ENCODE measurements at places on chromosomes 2 and 18.

- no peak for DNase-seq
Observed at GRCh38 chr18:39607034-39607433, 2041.4 kb upstream of the CELF4 start.

DNA sequence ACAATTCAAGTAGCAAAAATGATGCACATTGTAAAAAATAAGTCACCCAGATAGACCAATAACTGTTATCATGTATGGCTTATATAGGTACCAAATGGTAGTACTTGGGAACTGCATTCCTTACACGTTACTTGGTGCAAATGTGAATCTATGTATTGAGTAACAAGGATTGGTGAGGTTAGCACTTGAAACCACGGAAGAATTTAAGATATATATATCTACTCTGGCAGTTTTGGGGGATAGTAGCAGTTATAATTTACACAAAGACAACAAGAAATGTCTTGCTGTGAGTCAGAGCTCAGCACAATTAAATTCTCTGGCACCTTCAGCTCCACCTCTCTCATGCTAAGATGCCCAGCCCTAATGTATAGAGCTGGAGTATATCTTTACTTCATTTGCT is 359.4 kb upstream of the RAB12 start:
- no peak for DNase-seq

GRCh38 chr2:84970210-84970867 is 622 bp upstream of the KCMF1 start:
- DNase-seq, result peak; percentile 55

DNA sequence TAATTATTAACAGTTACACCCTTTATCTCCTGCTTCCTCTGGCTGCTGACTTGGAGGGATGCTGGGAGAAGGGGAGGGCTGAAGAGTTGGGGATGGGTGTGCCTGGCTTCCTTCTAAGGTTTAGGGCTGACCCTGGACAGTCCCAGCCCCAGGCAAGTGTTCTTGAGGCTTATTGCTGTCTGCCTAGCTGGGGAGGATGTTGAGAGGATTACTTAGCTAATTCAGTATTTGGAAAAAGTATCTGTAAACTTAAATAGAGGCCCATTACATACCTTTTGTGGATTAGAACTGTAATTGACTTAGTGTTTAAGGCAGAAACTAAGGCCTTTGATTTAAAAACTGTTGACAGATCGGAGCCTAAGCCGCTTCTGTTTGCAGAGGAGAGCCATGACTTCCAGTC is 67.6 kb downstream of the AGAP1 start:
- DNase-seq, result no peak

DNA sequence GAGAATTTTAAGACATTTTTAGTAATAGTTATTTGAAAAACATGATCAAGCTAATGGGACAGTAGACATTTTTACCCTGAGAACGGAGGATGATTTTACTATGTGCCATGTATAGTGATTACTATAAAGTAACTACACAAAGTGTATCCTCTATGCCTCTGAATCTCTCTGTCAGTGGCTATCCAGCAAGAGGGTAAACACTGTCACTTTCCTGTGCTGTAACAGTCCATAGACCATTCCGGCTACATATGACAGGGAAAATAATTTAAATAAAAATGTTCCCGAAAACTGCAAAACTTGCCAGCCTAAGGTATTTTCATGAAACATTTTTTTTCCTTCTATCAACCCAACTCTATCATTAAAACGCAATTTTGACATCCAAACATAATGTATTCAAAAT is 1632.2 kb upstream of the ACVR2A start:
- no peak for DNase-seq

DNA sequence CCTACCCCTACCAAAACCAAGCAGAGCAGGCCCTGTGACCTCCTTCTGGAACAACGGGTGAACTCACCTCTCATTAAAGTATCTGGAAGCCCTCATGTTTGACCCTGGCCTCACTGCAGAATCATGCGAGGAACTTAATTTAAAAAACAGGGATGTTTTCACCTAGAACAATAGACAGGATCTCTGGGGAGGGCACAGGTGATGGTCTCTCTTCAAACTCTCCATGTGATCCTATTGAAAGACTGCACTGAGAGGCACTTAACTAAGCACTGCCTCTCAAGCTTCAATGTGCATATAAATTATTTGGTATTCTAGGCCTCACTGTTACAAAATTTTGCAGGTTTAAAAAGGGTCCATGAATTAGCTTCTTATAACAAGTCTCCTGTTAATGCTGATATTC is 7.5 kb downstream of the ZNF519 start:
- no peak for DNase-seq

DNA sequence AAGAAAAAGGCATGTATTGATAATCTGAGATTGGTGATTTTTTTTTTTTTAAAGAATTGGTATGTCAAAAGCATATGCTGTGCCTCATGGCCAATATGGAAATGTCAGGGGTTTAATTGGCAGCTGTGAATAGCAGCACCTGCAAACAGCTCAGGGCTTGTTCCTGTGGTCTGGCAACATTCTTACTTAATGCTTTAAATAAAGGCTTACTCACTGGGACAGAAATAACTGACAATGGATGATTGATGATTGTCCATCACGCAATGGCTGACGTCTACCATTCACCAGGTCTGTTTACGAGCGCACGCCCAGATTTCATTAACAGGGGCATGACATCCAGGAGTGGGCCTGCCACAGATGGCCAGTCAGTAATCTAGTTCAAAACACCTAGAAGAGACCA is 66.7 kb downstream of the ETAA1 start:
- DNase-seq, result no peak

- DNase-seq, result no peak
Observed at GRCh38 chr2:28601616-28602015, 105.8 kb downstream of the PLB1 start.

GRCh38 chr2:207928079-207928478 is 97.2 kb downstream of the PLEKHM3 start:
- DNase-seq, result no peak

DNA sequence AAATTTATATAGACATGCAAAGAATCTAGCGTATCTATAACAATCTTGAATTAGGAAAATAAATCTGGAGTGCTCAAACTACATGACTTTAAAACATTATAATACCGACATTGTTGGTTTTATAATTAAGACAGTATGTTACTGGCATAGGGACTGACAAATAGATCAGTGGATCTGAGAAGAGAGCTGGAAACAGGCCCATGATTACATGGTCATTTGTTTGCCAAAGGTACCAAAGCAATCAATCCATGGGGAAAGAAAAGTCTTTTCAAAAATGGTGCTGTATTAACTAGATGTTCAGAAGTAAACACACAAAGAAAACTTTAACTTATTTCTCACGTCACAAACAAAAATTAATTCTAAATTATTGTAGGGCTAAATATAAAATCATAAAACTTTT is 124.2 kb downstream of the BCL2L11 start:
- DNase-seq, result no peak

DNA sequence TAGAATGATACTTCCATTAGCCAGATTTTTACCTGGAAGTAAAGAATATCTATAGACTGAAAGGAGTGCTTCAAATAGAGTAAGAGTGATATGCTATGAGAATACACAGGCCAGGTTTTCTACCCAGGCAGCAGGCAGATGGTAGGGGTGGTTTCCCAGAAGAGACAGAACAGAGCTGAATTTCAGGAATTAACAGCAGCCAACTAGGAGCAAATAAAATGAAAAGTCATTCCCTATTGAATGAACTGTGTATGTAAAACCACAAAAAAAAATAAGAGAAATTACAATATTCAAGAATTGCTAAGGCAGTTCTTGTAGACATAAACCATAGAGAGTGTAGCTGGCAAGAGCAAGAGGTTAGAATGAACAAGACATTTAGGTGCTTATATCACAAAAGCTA is 336.8 kb downstream of the KCNJ3 start:
- DNase-seq, result no peak

GRCh38 chr2:71545572-71546274 is 92.4 kb downstream of the DYSF start:
- peak; percentile 45 for DNase-seq

GRCh38 chr2:84940831-84941412 is 30.0 kb upstream of the KCMF1 start:
- DNase-seq, result no peak

GRCh38 chr2:236642584-236643291 is 73.1 kb downstream of the ACKR3 start:
- no peak for DNase-seq

DNA sequence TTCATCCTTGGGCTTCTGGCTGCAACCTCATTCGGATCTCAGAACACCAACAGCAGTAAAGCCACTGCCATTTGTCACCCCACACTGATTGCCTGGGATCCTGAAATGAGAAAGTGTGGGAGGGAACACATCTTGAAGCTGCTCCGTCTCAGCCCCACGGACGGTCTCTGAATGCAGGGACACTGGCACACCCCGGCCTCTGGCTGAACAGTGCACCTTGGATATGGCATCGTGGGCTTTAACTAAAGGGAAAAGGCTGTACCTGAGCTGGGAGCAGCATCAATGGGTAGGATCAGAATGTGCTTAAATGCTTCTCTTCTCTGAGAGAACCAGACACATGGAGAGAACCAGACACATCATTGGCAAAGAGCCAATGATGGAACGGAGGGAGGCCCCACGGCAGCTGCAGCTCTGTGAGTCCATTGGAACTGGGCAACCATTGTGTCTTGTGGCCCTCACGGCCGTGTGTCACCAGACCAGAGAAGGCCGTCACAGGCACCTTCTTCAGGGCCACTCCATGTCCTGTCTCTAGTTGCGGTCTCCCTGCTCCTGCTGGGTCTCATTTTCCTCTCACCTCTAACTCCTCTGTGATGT is 193.4 kb upstream of the MYT1L start:
- DNase-seq, result no peak

- DNase-seq, result no peak
Observed at GRCh38 chr2:197934261-197934933, 130.0 kb downstream of the PLCL1 start.

DNA sequence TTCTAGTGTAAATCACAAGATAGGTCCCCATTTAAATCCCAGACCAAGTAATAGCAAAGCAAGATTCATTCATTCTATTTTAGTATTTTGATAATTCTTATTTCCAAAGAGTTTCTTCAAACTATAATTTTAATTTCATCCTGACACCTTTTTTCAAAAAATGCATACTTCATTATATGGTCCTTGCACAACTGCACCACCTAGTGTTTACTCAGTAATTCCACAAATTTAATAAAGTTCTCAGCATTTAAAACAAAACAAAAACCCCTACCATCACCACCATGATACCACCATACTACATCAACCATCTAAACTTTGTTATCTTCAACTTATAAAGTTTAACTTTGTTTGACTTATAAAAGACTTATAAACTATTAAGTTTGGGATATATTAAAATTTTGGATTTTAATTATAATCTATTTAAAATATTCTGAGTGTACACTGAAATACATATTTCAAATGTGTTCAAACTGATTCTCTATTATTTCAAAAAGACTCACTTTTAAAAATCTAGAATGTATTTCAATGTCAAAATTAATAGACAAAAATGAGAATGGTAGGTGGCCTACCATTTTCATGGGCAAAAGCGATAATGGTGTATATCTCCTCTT is 44.2 kb downstream of the WDPCP start:
- DNase-seq, result no peak

DNA sequence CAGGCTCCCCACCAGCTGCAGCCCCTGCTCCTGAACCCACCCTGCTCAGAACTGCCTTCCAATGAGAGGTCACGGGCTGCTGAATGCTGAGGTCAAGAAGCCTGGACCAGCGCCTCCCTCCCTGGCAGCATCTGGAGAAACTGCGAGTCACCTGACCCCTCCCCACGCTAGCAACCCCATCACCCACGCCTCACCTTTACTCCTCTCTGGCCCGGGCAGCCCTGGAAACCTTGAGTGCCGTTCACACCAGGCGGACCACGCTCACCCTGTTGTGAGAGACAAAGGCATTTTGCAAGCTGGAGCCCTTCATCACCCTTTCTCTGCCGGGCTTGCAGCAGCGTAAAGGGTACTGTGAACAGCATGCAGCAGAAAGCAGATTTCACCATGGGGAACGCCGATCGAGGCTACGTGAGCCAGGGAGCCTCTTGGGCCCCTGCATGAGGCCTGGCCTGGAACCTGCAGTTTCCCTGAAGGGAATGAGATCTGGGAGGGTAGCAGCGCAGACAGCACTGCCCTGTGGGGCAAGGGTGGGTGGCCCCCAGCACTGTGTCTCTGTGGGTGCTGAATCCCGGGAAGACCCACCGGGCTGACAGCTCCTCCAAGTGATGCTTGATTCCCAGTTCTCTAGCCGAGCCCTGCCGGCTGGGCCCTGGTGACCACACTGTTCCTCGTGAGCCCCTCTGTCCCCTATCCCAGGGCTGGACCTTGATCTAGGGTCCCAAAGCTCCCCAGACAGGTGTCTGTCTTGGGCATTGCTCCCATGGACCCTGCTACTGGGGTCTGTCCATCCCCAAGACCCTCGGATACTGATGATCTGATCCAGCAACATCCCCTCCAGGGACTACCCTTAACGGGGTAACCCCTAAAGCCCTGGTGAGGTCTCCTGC is 53.8 kb downstream of the COL6A3 start:
- DNase-seq, result no peak

DNA sequence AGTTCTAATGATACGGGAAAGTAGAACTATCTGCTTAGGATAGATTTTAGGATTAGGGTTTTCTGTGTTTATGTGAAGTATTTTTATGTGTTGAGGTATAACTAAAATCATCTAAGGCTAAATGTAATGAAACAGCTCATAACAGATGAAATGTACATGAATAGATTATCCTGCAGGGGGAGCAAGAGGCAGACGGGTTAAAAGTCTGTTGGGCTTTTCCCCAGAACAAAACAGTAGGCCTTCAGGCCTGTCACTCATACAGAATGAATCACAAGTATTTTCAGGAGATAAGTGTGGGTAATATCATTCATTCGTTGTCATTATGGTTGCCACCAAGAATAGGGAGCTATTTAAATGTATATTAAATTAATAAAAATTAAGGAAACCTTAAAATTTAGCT is 107.9 kb upstream of the IL1R2 start:
- DNase-seq, result no peak

- no peak for DNase-seq
Observed at GRCh38 chr2:173467751-173468150, 113.1 kb downstream of the CDCA7 start.

DNA sequence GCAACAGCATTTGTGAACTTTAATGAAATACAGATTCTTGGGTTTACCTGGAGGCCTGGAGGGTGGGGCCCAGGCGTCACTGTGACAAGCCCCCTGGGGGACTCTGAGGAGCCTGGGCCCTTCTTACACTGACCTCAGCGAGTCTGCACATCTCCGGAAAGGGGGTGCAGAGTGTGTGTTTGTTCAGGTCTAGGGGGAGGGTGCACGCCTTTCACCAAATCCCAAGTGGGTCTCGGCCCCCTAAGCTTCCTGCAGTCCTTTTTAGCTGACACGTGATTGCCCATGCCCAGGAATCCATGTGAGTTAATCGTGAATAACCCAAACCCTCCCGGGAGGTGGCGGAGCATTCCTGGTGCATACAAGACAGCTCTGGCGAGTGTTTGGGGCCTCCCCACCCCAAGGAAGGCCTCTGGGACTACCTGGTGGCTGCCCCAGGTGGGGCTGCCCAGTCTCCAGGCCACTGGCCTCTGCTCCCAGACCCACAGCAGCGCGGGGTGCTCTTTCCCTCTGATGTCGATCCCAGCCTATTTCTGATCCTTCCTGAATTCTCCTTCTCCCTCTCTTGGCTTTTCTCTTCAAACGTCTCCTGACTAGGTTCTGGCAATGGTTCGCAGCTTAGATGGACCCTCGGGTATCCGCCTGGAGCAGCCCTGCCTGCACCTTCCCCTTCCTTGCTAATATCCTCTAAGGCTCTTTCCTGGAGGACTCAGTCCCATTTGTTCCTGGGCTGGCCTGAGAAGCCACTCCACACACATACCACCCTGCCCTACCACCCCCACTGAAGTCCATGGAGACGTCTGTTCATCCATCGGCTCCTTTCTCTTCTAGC is 10.0 kb downstream of the NGEF start:
- no peak for DNase-seq
